Activated T-helper 17 cell treated with anti-CD3 and anti-CD28 coated beads, Interleukin-2, amount 50 U/mL, for 72 hours (primary cell): ENCODE measurements at places on chromosomes 7 and 10. TPM values are rescaled to one million over a fixed set of nuclear protein-coding genes. Genes with fewer than 3 reads are reported as not detected.

Gene POLL
- 46.8 TPM for total RNA-seq

Gene CUBN
- total RNA-seq: 0.41 TPM

Gene C10orf95
- total RNA-seq: 0.39 TPM

Gene MYH16
- not detected for total RNA-seq

Gene TMEM273
- total RNA-seq: 262 TPM
